Inflammatory macrophage treated with lipopolysaccharide for 4 hours (primary cell): ENCODE measurements at places on chromosomes 2 and 18.

DNA sequence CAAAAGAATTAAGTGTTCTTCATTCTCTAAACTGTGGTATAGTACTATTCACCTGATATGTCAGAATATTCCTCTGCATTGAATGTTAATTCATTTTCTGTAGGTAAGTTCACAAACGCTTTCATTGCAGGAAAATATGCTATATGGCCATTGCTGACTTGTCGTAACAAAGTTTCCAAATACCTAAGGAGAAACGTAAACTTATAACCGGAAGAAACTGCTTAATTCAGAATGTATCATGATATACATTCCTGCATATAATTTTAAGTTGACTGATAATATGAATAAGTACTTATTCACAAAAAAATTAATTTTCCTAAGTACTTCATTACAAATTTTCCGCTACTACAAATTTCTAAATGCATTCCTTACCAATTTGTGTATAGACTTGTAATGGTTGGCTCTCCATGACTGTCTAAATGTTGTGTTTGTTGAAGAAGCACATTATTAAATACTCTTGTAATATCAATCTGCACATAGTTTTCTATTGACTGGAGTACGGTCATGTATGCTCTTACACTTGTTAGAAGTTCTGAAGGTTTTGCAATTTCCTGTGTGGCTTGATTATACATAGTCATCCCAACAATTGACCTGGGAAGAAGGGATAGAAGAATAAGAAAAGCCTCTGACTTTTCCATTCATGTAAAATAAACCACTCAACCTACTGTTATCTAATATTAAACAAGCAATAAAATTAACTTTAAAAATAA lies 85.4 kb downstream of the NCKAP1 start:
- no peak for DNase-seq

GRCh38 chr2:109080109-109080508 lies 48.9 kb upstream of the SH3RF3 start:
- no peak for DNase-seq

- DNase-seq, result no peak
Measured at GRCh38 chr2:203553784-203554183, 18.7 kb upstream of the RAPH1 start.

GRCh38 chr2:178478130-178478438 lies 316 bp downstream of the FKBP7 start:
- DNase-seq, result no peak

DNA sequence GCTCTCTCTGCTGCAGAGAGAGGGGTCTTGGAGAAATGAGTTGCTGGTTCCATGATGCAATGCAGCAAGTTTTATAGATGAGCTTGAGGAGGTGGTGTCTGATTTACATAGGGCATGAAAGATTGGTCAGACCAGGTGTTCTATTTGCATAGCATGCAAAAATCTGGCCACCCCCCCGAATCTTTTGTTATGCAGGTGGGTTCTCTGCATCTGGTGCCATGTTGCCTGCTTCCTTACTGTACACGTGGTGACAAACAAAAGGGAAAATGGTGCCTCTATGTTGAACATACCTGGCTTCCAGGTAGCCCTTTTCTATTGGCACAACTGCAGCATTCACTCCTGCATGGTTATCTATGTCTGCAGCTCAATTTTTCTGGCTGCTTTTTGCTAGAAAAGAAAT lies 169.4 kb downstream of the GALNT1 start:
- no peak for DNase-seq
